Lung (tissue), 17 donors: ENCODE measurements at places on chromosomes 16 and 17. TPM values are rescaled to one million over a fixed set of nuclear protein-coding genes. Genes with fewer than 3 reads are reported as not detected.

The MT4 gene
- total RNA-seq = not detected

The KCNH6 gene
- total RNA-seq = 0.55 TPM

The CAVIN1 gene
- 185 TPM for total RNA-seq

The HOXB13 gene
- total RNA-seq = not detected

The SLFN14 gene
- total RNA-seq = 2.3 TPM

The KRT25 gene
- total RNA-seq = not detected

The PYDC1 gene
- not detected for total RNA-seq

The TBC1D3I gene
- not detected for total RNA-seq

The XPO6 gene
- total RNA-seq = 166 TPM

The KRT28 gene
- total RNA-seq = not detected

The TCAP gene
- total RNA-seq = 0.82 TPM

The CDRT15L2 gene
- total RNA-seq = not detected

The RPL23 gene
- 989 TPM for total RNA-seq

- H3K4me1 ChIP-seq = peaks cover 5% of the 10 kb centered on the region
- peaks cover 6% of the 10 kb centered on the region for H3K36me3 ChIP-seq
Observed at GRCh38 chr17:7549401-7550055, 670 bp downstream of the TNFSF12 start.

DNA sequence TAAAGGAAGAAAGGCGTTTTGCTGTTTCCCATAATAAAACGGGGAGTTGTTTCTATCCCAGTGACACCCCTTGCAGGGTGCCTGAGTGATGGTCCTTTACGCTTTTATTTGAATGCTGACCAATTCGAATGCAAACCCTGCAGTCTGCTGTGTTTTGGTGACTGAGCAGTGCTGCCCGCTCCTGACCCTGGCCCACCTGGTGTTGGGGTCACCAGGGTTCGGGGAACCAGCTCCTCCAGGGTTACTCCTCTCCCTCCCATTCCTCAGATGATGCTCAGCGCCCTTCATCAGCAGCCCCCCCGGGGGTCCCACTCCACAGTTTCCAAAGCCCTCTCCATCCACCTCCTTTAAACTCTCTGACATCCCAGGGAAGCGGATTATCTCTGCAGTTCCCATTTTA, 6.0 kb downstream of the CA4 start:
- no peak overlapping the region for H3K4me3 ChIP-seq
- DNase-seq = no peak
- H3K27me3 ChIP-seq = peaks cover 10% of the 10 kb centered on the region
- H3K4me1 ChIP-seq = peaks cover 6% of the 10 kb centered on the region

DNA sequence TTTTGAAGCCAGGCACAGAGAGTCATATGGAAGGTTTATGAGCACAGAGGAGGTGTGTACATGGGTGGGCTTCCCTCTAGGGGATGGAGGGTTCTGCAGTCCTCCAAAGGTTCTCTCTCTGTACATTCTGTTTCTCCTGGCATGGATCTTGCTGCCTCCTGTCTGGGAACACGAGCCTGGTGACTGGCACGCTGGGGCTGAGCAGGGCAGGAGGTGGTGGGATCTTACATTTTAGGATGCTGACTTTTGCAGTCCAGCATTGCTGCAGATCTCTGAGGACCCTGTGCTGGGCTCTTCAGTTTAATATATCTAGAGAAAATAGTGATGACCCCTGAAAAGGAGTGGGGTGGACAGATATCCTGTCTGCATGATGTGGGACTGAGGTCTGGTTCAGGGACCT, 23.0 kb downstream of the FOXL1 start:
- H3K4me1 ChIP-seq = peaks cover 6% of the 10 kb centered on the region
- H3K27me3 ChIP-seq = peaks cover 25% of the 10 kb centered on the region
- H3K4me3 ChIP-seq = no peak overlapping the region
- DNase-seq = no peak

- H3K27ac ChIP-seq = no peak overlapping the region
- H3K27me3 ChIP-seq = no peaks in the 10 kb centered on the region
- no peak overlapping the region for H3K4me3 ChIP-seq
- peak; percentile 1 for DNase-seq
Observed at GRCh38 chr16:7137560-7138330, 194.9 kb upstream of the RBFOX1 start.

DNA sequence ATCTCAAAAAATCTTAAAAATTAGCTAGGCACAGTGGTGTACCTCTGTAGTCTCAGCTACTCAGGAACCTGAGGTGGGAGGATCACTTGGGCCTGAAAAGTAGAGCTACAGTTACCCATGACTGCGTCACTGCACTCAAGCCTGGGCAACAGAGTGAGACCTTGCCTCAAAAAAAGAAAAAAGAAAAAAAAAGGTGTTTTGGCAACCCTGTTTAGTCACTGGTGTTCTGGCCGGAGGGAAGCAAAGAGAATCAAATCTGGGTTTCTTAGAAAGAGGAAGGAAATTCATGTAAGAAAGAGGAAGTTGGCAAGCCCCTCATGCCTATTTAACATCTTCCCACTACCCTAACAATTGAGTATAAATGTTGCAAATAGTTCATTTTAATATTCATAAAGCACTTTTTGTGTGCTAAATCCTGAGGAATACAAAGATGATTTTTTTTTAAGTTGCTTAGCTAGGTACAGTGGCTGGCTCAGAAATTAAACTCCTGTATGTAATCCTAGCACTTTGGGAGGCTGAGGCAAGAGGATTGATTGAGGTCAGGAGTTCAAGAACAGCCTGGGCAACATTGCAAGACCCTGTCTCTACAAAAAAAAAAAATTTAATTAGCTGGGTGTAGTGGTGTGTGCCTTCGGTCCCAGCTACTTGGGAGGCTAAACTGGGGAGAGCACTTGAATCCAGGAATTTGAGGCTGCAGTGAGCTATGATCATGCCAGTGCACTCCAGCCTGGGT, 6.5 kb upstream of the USP32 start:
- DNase-seq = no peak
- H3K36me3 ChIP-seq = no peaks in the 10 kb centered on the region
- no peak overlapping the region for H3K4me3 ChIP-seq
- no peak overlapping the region for H3K27ac ChIP-seq
- no peaks in the 10 kb centered on the region for H3K4me1 ChIP-seq
- H3K27me3 ChIP-seq = no peaks in the 10 kb centered on the region

- no peak overlapping the region for H3K27ac ChIP-seq
- H3K4me3 ChIP-seq = no peak overlapping the region
- peaks cover 12% of the 10 kb centered on the region for H3K4me1 ChIP-seq
- no peak for DNase-seq
Observed at GRCh38 chr17:13576661-13577526, 24.8 kb downstream of the HS3ST3A1 start.

GRCh38 chr16:21070564-21070963, 80.1 kb downstream of the DNAH3 start:
- no peak overlapping the region for H3K27ac ChIP-seq
- no peak overlapping the region for H3K4me3 ChIP-seq
- H3K36me3 ChIP-seq = no peaks in the 10 kb centered on the region
- H3K4me1 ChIP-seq = no peaks in the 10 kb centered on the region
- H3K27me3 ChIP-seq = no peaks in the 10 kb centered on the region

GRCh38 chr17:42118545-42118944, 2.6 kb downstream of the KAT2A start:
- peaks cover 9% of the 10 kb centered on the region for H3K36me3 ChIP-seq
- peaks cover 5% of the 10 kb centered on the region for H3K4me1 ChIP-seq
- no peak overlapping the region for H3K4me3 ChIP-seq
- no peak for DNase-seq
- H3K27ac ChIP-seq = no peak overlapping the region

GRCh38 chr16:28317040-28317880, 24.9 kb downstream of the SBK1 start:
- no peaks in the 10 kb centered on the region for H3K36me3 ChIP-seq
- no peak overlapping the region for H3K27ac ChIP-seq
- no peaks in the 10 kb centered on the region for H3K4me1 ChIP-seq
- peak; percentile 44 for DNase-seq
- H3K4me3 ChIP-seq = no peak overlapping the region

- H3K27me3 ChIP-seq = no peaks in the 10 kb centered on the region
- no peak overlapping the region for H3K4me3 ChIP-seq
- no peak for DNase-seq
Observed at GRCh38 chr17:64749306-64749705, 87.2 kb upstream of the SMURF2 start.

DNA sequence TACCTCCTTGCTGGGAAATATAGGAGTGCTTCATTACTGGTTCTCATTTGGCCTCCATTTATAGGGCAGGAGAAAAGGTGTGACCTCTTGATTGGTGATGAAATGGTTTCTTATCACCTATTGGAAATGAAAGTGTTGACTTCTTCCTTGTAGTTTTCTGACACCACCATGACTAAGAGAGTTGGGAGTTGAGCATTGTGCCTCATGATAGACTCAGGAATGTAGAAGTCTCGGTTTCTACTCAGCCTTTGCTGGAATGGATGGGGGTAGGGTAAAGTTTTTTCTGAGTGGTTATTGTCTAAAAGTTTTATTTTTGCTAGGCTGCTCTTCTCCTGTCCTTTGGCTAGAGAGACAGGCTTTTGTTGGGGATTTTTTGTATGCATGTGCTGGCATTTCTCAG, 117.4 kb downstream of the PHKB start:
- no peaks in the 10 kb centered on the region for H3K27me3 ChIP-seq
- no peaks in the 10 kb centered on the region for H3K36me3 ChIP-seq
- no peak overlapping the region for H3K4me3 ChIP-seq

DNA sequence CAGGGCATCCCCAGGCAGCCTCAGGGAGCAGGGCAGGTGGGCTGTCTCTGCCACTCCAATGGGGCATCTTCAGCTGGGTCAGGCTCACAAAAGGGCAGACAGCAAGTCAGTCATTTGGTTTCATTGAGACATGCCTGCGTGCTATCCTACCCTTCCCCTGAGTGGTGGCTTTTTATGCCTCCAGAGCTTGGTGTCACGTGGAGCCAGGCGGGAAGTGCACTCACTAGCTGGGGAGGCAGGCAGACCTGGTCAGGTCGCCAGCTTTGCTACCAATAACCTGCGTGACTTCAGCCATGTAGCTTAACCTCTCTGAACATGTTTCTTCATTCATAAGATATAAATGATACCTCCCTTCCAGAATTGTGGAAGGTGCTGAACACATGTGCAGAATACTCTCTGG, 415.0 kb downstream of the SOX9 start:
- H3K27me3 ChIP-seq = no peaks in the 10 kb centered on the region
- no peak overlapping the region for H3K4me3 ChIP-seq
- no peak for DNase-seq
- H3K36me3 ChIP-seq = no peaks in the 10 kb centered on the region

DNA sequence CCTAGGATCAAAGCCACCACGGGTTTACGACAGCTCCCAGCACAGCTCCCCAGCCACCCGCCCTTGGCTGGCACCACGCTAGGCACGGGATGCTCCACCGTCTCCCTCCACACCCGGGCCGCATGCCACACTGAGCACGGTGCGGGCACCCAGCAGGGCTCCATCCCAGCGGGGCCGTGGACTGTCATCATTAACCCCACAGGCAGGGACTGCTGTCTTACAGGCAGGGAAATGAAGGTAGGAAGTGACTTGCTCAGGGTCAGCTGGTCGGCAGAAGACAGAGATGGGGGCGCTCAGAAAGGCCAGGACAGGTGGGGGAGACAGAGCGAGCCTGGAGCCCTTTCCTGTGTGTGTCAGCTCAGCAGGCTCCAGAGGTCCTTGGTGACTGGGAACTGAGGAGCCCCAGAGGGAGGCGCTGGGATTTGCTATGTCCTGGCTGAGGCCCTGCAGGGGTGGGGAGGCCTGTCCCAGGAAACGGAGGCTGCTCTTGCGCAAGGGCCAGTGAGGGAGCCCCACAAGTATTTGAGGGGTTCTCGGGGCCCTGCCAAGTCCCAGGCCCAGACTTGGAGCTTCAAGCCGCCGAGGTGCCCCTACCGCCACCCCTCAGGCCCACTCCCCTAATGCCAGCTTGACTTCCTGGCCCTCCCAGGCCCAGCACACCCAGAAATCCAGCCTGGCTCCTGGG, 3.2 kb downstream of the UBALD1 start:
- no peak for DNase-seq

DNA sequence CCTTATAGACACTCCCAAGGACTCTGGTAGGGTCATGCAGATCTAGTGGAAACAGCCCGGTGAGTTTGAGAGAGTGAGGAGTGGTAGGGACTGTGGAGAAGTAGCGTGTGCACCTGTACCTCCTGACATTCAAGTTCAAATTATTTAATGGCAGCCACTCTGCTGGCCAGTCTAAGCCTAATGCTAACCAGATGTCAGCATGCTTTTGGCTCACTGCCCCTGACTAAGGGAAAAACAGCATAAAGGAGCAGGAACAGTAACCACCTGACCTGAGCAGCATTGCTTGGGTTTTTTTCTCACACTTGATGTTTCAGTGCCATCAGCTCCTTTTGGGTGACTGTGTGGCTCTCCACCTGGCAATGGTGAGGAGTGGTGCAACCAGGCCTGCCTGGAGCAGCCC, 23.8 kb upstream of the SLC12A3 start:
- peaks cover 32% of the 10 kb centered on the region for H3K36me3 ChIP-seq
- no peak for DNase-seq
- no peak overlapping the region for H3K27ac ChIP-seq
- H3K27me3 ChIP-seq = no peaks in the 10 kb centered on the region
- no peaks in the 10 kb centered on the region for H3K4me1 ChIP-seq
- H3K4me3 ChIP-seq = no peak overlapping the region

- no peaks in the 10 kb centered on the region for H3K27me3 ChIP-seq
- no peak overlapping the region for H3K27ac ChIP-seq
- peaks cover 13% of the 10 kb centered on the region for H3K36me3 ChIP-seq
Observed at GRCh38 chr17:37060928-37061327, 112.2 kb downstream of the AATF start.

- H3K36me3 ChIP-seq = no peaks in the 10 kb centered on the region
- no peak overlapping the region for H3K27ac ChIP-seq
- no peaks in the 10 kb centered on the region for H3K4me1 ChIP-seq
- H3K4me3 ChIP-seq = no peak overlapping the region
- no peak for DNase-seq
Observed at GRCh38 chr17:2695961-2696760, 15.4 kb downstream of the CLUH start.

- no peak overlapping the region for H3K4me3 ChIP-seq
- no peak overlapping the region for H3K27ac ChIP-seq
- no peak for DNase-seq
- H3K4me1 ChIP-seq = no peaks in the 10 kb centered on the region
Observed at GRCh38 chr17:49925921-49926320, 43.1 kb upstream of the DLX4 start.
